ENCODE measurements at places on chromosomes 2 and 18.
A peak's percentile ranks its signal among the peaks of the same experiment; 100 is the strongest.

- no peak for DNase-seq
These were observed 138.0 kb upstream of the ASB18 start for GRCh38 chr2:236402033-236402790.

DNA sequence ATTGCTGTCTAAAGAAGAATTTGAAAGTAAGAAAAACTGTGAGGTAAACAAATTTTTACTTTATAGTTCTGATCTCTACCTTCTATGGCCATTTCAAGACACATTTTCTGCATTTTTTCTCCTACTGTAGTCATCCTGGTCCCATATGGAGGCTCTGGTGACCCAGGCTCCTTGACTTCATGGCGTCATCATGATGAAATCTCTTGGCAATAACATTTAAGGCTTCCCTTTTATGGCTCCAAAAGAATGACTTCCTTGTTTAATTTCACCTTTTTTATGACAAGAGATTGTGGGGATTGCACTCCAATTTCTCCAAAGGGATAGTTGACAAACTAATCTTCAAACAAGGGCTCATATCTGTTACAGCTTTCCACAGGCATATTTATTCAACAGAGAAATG is 143.0 kb upstream of the SCN7A start:
- DNase-seq: peak; percentile 11

- DNase-seq: peak; percentile 94
These were observed 85.2 kb upstream of the ITGA4 start for GRCh38 chr2:181371782-181372645.

GRCh38 chr2:76307495-76307894 is 596.8 kb upstream of the GCFC2 start:
- no peak for DNase-seq

DNA sequence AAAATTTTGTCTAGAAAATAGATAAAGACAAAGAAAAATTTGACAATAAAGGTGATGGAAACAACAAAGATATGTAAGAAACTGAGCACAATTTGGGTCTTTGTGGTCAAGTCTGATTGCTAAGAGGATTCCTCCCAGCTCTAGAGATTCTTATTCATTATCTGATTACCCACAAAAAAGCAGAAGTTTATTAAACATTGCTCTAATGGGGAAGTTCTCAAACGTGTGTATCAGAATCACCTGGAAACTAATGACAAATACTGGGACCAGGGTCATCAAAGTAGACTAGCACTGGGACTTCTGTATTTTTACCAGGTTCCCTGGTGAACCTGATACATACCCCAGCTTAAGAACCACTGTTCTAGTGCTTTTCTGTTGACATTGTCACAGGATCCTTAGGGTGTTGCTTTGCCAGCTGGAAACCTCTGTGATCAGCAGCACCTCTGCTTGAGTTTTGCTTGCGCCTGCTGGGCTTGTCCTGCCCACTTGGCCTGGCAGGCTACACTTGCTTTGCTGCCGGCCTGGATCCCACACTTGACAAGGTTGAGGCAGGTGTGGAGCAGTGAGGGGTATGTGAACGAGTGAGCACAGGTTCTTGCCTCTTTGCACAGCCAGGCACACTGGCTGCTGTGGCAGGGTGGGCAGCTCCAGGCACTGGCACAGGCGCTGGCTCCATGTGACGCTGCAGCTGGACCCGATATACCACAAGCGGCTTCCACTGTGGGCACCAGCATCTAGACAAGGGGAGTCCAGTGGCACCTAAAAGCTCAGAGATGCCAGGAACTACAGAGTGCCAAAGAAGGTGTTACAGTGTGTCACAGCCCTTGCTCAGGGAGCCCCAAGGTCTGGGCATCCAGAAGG is 6.2 kb upstream of the GORASP2 start:
- no peak for DNase-seq

DNA sequence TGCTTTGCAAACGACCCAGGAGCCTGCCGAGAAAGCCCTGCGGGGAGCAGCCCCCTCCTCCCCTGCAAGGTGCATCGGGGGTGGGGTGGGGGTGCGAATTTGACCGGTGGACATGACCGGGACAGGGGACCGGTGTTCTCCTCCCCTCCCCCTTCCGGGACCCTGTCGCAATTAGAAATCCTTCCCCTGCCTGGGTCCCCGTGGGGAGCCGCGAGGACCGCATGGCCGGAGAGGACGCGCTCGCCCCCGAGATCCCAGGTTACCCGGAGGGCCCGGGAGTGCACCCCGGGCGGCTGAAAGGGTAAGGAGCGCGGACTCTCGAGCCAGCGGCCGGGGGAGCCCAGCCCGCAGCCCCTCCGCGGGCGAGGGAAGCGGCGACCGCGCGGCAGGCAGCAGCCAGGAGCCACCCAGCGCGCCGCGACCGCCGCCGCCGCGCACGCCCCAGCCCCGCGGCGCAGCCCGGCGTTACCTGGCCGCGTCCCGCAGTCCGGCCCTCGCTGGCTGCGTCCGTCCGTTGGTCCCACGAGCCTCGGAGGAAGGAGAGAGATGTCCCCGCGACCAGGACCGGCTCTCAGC is 482 bp downstream of the DLGAP1 start:
- no peak for DNase-seq

- DNase-seq: peak; percentile 36
These were observed 50.0 kb upstream of the ZFP36L2 start for GRCh38 chr2:43276266-43276941.

- no peak for DNase-seq
These were observed 110.8 kb upstream of the KCNJ3 start for GRCh38 chr2:154587739-154588138.

- no peak for DNase-seq
These were observed 33.9 kb downstream of the RBMS1 start for GRCh38 chr2:160459538-160460332.

DNA sequence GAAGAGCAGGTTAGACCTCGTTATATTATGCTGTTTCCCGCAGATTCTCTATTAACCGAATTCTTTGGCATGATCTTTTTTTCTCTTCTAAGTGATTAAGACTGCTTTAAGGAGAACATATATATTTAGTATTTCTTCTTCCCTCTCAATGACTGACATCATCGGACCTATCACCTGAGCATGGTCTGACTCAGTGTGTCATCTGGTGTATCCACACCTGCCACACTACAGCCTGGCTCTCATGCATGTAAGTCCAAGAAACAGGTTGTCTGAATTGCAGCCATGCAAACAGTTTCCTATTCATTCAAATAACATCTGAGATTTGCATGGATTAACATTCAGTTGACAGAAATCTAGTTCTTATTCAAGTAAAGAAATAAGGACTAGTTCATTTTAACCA is 55.1 kb upstream of the CWC22 start:
- DNase-seq: no peak

DNA sequence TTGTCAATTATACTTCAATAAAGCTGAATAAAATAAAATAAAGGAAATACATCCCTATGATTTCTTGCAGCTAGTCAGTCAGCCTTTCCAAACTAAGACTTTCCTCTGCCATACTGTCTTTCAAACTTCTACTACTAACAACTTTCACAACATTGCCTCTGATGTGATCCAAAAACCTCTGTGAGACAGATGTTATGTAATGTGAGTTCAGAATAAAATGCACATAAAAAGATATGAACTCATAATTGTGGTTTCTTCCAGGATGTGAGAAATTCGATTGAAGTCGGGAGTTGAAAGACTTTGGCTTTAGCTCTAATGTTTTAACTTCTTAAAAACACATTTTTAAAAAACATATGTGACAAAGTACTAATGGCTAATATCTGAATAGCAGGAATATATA is 98.7 kb downstream of the PIGN start:
- DNase-seq: peak; percentile 20

DNA sequence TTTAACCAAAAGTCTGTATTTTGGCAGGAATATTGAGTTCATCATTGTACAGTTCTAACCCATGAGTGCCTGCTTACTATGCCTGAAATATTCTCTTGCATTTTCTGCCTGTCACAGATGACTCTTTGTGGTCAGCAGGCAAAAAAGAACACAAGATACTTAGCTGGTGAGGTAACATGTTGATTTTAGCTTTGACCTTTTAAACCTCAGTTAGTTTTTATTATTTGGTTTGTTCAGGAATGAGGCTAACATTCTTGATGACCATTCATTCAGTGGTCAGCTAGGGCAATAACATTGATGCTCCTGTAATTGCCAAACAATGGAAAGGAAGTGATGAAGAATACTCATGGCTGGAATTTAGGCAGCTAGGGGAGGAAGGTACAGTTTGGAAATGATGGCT is 491.2 kb downstream of the PIK3C3 start:
- peak; percentile 10 for DNase-seq

DNA sequence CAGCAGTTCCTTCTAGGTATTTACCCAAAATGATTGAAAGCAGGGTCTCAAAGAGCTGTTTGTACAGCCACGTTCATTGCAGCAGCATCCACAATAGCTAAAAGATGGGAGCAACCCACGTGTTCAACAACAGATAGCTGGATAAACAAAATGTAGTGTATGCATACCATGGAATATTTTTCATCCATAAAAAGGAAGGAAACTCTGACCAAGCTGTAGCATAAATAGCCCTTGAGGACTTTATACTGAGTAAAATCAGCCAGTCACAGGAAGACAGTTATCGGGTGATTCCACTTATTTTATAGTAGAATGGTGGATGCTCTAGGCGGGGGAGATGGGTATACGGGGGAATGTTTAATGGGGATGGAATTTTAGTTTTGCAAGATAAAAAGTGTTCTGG is 7.5 kb downstream of the TRAPPC12 start:
- DNase-seq: peak; percentile 7

DNA sequence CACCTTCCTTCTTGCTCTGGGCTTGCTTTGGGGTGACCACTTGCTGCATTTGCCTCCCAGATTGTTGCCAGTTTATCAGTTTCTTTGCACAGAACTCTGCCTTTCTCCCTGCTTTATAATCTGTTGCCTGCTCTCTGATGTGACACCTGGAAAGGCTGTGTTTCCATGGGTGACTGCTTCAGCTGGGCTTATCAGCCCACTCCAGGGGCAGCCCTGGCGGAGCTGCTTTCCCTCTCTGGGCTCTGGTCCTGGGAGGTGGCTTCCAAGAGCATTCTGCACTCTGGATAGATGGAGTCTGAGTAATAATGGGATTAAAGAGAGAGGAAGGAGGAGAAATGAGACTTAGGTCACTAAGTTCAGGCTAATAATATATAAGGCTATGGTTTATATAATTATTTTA is 352.7 kb downstream of the TSN start:
- DNase-seq: no peak

DNA sequence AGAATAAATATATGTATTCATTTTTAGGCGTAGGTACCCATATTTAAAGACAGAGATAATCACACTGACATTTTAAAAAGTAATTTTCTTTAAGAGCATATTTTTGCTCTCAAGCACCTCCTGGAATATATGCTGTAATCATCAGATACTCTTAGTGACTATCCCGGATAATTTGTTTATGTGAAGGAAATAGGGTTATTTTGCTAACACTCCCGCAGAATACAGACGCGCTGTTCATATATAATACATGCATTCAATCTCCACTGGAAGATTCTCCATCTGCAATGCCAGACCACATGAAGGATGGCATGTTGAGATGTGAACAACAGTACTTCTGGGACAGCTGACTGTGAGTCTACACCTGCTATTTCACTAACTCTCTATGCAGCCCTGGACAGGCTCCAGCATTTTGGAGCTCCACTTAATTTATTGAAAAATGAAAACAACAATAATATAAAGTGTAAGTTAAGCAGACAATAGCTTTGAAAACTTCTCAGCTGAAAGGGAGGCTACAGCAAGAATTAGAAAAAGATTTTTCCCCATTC is 430.6 kb downstream of the TMX3 start:
- no peak for DNase-seq

- DNase-seq: peak; percentile 2
These were observed 36.0 kb upstream of the TTC27 start for GRCh38 chr2:32591669-32592463.

- no peak for DNase-seq
These were observed 113.7 kb upstream of the CREB1 start for GRCh38 chr2:207416111-207416510.

GRCh38 chr18:76363436-76364120 is 131.5 kb downstream of the ZNF516 start:
- DNase-seq: peak; percentile 97

Data from EH (cell line).